Hindlimb muscle (tissue), 1 donor: ENCODE measurements at places on chromosomes 5 and 9. TPM values are rescaled to one million over a fixed set of nuclear protein-coding genes. Genes with fewer than 3 reads are reported as not detected.

DNA sequence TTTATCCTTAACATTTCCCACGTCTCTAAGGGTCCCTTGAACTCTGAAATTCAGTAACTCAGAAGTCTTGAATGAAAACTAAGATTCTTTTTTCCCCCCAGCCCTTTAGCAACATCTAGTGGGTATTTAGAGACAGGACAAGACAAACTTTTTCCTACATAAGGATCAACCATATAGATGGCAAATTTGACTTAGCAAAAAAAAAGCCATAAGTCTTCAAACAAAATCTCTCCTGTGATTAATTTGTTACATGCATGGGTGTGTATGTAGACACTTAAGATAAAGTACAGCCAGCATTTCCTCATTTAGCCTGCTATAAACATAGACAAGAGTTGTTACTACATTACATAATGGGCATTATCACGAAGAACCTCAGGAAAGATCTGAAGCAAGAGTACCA, 29.1 kb upstream of the ANKRD31 start:
- no peak for DNase-seq

DNA sequence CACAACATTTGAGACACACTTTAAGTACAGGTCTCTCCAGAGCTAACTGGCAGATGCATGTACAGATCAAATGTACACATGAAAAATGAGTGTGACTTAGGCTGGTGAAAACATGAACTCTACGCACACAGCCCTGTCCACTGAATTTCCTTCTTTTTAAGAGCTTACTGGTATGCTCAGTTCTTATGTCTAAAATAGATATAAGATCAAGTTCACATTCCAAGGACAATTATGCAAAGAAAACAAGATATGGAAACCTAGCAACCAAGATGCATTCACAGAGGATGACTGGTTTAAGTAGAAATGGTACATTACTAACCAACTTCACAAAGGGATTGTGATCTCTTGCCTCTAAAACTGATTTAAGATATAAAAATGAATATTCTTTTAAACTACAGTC, 56.7 kb downstream of the TLE1 start:
- DNase-seq: no peak

Gene ZNF367
- polyA plus RNA-seq: 6.5 TPM

- no peak for DNase-seq
Observed at GRCh38 chr9:18122171-18122570, 351.8 kb upstream of the ADAMTSL1 start.

DNA sequence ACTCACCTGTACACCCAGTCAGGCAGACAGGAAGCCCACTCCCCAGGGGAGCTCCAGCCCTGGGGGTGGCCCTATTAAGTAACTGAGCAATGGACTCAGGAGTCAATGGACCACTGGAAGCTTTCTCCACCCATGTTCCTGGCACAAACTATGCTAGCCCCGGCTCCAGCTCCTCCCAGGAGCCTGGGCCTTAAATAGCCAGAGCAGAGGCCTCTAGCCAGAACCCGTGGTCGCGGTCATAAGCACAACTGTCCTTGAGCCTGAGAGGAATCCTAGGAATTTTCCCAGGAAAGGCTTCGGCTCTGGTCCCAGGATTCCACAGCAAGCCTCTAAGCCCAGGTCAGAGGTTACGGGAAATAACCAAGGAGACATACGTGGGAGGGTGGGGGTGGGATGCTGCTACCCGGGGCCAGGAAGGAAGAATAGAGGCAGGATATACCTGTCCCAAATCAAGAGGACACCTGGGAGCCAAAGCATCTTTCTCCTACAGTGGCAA, 5.5 kb downstream of the SEPTIN8 start:
- no peak for DNase-seq

DNA sequence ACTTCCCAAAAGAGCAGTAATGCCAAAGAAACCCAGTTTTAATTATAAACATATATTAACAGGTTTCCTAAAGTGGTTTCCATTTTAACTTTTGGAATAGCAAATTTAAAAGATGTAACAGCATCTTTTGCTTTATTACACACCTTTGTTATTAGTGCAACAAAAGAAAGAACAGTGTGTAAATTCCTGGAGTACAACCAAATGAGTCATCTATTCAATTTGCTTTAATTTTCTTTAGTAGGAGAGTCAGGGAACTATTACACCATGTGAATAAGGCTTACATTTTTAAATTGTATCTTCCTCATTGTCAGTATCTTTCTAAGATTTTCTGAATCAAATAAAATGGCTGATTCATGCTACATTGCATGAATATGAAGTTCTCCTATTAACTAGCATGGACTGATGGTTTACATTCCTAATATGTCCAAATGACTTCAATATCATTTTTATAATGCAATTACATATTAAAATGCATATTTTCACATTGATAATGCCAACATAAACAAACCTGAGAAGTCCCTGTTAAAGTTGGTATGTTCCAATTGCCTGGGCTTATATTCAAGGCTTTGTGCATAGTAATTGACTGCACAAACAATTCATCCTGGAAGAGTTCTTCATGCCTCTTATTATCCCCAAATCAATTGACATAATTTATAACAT, 22.5 kb downstream of the EDIL3 start:
- no peak for DNase-seq

Gene NR6A1
- polyA plus RNA-seq: 0.68 TPM

Gene GDF9
- 0.83 TPM for polyA plus RNA-seq

DNA sequence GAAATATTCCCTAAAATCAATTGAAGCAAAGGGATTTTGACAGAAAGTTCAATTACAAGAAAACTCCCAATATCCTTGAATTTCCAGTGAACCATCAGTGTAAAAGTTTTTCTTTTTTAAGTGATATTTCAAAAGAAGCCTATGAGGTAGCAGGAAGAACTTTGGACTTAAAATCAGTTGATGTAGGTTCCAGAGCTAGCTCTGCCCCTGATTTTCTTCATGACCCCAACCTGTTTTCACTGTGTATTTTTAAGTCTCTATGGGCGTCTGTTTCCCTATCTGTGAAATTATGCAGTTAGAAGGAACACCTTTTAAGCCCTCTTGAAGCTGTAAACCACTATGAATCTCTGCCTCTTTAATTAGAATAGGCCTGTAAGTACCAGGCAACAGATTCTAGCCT, 66.2 kb upstream of the SLC1A1 start:
- DNase-seq: no peak

GRCh38 chr5:6786786-6787495, 73.7 kb downstream of the TENT4A start:
- no peak for DNase-seq

GRCh38 chr5:54520438-54520846, 2.9 kb downstream of the SNX18 start:
- peak; percentile 71 for DNase-seq

GRCh38 chr5:36703245-36703860, 96.9 kb downstream of the SLC1A3 start:
- DNase-seq: no peak

DNA sequence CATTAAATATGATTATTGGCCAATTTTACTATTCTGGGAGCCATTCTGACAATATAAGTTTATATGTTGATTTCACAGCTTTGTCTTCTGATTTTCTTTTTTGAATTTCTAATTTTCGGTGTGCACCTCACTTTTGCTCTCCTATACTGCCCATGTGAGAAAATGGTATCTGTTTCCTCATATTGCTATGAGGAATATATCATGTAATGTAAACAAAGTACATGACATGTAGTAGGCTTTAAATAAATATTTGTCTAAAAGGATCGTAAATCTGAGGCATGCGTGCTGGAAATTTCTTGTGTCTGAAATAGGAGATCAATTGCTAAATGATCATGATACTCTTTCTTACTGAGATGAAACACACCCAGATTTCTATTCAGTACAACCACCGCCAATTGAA, 119.9 kb downstream of the ZDHHC21 start:
- no peak for DNase-seq

DNA sequence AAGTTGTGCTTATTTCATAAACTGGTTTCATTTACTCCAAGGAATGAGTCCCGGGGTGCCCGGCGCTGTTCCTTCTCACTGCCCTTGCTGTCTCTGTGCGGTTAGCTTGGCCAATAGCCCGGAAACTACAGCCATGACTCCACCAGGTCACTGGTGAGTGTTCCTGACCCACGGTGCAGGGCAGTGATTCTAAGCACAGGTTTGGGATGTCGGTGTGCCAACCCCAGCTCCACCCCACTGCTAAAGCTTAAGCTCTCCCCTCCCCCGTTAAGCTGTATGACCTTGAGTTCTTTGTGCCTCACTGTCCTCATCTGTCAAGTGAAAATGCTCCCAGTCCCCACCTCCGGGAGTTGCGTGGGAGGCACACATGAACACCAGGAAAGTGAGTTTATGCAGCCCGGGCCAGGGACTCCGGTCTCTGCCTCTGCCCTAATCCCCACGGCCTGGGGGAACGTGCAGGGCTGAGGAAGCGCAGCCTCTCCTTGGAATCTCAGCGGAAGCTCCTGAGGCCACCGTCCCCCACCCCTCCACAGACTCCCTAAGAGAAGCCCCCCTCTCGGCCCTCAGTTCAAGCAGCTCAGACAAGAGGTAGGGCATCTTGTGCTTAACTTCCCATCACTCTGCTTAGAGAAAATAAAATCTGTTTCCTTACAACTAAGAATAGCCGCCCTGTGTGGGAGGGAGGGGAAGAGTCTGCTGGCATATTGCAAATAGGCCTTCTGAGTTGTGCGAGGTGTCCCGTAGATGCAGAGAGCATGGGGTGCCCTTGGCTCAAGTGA, 92.0 kb upstream of the RAI14 start:
- no peak for DNase-seq

Gene FGF1
- 5.1 TPM for polyA plus RNA-seq

- DNase-seq: no peak
Observed at GRCh38 chr5:133525126-133525525, 87.2 kb downstream of the FSTL4 start.

DNA sequence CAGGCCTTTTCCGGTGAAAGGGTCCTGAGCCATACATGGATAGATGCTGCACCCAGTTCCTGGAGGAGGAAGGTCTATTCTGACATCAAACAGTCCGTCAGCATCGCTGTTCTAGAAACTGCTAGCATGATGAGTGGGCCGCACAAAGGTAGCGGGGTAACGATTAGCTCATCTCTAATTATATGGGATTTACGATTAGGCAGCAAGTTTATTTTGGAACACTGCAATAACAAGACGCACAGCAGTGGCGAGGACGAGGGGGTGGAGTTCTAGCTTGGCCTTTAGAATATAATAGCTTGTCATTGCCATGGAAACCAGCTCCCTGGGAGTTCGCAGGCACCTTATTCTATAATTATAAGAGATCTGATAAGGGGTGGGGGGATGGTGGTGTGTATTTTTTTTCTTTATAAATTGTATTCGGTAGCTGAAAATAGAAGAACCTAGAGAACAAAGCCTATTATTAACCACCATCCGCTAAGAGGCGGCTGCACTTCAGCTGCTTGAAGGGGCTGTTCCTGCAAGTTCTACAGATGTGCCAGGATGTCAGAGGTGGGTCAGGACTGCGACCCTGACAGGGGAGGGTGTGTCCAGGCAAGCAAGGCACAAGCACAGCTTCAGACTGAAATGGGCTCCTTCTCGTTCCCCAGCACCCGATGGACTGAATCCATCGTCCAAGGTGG, 311.0 kb downstream of the AGTPBP1 start:
- DNase-seq: no peak

DNA sequence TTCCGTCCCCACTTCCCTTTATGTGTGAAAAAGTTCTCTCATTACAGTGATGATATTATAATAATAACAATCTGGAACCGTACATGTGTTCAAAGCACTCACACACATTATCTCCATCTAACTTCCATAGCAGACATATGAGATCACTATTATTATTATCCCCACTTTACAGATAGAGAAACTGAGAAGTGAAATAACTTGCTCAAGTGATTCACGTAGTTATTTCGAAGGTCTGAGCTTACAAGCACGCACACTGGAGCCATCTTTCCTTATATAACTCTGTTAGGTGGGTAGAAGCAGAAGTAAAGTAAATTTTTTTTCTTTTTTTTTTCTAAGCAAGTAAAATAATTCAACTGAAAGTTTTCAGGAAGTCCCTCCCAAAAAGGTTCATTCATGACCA, 62.9 kb upstream of the PTGER4 start:
- no peak for DNase-seq

DNA sequence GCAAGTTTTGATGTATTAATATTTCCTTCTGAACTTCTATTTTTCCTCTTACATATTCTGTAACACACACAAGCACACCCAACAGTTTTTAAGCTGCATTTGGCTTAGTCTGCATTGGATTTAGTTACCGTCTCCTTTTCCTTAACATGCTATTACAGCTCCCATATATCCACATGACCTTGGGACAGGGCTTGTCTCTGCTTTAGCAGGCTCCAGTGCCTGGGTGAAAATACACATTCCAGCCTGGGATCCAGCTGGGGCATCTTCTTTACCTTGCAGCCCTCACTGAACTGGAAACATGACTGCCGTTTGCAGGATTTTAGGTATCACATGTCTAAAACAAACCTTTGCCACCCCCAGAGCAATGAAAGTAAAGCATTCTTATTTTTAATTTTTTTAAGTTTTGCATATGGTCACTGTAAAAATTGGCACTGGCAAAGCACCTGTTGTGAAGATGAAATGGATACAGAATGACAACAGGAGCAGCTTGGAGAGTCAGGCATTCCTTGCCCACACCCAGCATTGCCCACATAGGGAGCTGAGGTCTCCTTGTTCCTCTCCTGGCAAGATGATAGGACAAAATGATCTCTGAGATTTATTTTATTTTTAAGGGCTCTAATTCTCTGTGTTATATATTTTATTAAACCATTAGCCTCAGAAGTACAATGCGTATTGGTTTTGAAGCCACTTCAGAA, 4.0 kb downstream of the GADD45G start:
- DNase-seq: no peak

- DNase-seq: no peak
Observed at GRCh38 chr9:138046641-138047301, 169.2 kb downstream of the CACNA1B start.

DNA sequence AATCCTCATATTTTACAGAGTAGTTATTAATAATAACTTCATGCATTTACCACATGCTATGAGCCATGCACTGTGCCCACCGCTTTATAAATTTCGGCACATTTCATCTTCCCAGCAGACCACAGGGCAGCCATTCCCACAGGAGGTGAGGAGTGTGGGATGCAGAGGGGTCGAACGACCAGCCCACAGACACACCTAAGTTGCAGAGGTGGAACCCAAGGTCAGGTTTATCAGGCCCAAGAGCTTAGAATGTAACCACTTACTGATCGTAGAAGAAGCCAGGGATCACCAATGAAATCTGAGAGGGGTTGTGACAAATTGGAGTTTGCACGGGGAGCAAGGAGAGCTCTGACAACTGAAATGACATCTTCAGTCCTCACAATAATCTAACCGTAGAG, 303.0 kb upstream of the MSX2 start:
- no peak for DNase-seq
